ENCODE measurements at places on chromosomes 12 and 14.

- DNase-seq = no peak
Measured at GRCh38 chr12:122282061-122282460, 15.8 kb upstream of the VPS33A start.

DNA sequence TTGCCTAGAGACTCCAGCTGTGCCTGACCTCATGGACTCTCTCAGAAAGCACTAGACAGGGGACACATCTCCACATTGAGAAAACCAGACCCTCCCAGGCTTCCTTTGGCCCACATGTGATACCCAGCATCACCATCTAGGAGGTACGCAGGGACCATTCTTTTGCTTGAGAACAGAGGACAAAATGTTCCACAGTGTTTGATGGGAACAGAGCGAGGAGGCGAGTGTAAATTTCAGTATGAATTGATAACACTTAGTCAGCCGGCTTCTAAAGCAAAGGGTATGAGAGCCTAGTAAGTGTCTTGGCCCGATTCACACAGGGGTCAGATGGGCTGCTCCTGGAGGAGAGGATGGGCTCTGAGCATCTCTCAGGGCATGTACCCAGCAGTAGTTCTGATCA lies 1052.4 kb downstream of the BCL11B start:
- DNase-seq = no peak

DNA sequence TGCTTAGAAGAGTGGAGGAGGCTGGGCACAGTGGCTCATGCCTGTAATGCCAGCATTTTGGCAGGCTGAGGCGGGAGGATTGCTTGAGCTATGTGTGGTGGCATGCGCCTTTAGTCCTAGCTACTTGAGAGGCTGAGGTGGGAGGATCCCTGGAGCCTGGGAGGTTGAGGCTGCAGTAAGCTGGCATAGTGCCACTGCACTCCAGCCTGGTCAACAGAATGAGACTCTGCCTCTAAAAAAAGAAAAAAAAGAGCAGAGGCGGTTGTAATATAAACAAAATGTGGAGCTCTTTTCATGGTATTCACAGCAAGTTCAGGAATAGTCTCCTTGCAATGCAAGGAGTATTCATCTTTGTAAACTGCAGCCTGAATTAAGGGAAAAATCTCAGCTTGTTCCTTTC lies 27.2 kb downstream of the ARID2 start:
- no peak for DNase-seq

GRCh38 chr12:98799146-98799810 lies 154.2 kb downstream of the APAF1 start:
- DNase-seq = no peak

- peak; percentile 60 for DNase-seq
Measured at GRCh38 chr12:12467688-12468261, 94.9 kb downstream of the DUSP16 start.

DNA sequence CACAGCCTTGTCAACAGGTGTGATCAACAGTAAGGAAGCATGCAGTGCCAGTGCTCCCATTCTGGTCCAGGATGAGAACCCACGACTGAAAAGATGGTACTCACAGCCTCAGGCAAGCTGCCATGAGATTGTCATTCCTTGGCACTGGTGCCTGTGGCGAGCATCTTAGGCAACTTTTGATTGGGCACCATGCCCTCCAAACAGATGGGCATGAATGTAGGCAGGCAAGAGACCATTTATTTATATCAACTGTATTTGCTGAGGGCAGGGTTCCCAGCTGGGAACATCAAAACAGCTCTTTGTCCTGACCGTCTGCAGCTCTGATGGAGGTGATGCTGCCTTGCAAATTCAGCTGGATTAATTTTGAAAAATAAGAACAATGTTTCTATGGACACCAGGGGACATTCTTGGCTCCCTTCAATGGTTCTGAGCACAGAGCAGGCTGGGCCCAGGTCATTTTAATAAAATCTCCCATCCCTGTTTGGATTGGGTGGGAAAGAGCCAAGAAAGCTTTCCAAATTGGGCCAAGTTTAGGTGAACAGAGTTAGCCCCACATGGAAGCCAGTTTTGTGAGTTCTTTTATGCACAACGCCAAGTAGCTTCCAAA lies 522.5 kb downstream of the RMST start:
- DNase-seq = no peak

DNA sequence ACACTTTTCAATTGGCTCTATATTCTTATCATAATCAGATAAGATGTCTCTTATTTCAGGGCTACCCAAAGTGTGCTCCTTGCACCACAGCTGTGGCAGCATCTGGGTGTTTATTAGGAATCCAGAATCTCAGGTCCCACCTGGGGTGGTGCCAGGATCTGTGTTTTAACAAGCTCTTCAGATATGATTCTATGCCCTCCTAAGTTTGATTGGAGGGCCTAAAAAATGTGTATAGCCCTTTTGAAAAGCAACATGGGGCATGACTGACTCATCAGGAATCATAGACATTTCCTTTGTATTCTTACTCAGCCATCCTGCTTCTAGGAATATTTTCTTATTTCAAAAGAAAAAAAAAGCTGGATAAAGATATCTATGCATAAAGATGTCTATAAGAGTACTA lies 103.1 kb downstream of the HELB start:
- DNase-seq = no peak

- no peak for DNase-seq
Measured at GRCh38 chr14:37056473-37056872, 115.9 kb downstream of the SLC25A21 start.

GRCh38 chr12:29572464-29572863 lies 75.0 kb upstream of the OVCH1 start:
- no peak for DNase-seq

- DNase-seq = no peak
Measured at GRCh38 chr14:30420515-30420914, 138.4 kb upstream of the G2E3 start.

DNA sequence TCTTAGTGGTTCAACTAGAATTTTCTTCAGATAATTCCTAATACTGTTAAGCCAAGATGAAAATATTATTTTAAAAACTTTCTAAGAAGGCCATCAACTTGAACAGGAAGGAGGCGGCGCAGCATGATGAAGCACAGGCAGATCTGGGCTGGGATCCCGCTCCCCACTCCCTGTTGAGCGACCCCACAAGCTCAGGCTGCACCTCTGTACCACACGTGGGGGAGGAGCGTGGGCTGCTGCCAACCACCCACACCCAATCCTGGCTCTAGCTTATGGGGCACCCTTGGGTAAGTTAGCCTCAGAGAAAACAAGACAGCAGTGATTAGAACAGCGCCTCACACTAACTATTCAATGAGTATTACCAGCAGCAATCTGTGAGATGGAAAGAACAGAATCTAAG lies 6.0 kb downstream of the MTERF2 start:
- DNase-seq = no peak

DNA sequence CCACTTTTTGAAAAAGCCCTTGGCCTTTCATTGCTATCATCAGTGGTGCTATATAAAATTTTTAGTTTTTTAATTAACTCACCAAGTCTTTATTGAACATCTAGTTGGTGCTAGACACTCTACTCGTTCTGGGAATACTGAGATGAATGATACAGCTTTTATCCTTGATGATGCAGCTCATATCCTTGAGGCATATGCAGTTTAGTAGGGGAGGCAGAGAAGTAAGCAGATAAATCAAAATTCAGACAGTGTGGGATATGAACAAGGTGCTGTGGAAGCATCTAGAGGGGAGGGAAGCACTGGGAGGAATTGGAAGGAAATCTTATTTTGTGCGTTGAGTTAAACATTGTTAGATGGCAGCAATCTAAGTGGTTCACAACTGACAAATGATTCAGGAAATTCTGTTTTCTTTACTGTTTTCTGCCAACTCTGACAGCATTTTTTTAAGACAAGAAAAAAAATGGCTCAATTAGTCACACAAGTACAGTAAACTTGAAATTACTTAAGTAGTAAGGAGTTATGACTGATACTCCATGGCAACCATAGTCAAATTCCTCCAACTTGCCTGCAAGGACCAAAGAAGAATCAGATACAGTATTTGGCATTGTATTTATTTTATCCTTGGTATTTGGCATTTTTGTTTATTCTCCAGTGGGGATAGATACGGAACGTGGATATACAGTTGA lies 119.2 kb downstream of the TMTC2 start:
- no peak for DNase-seq

- DNase-seq = no peak
Measured at GRCh38 chr14:68808696-68809480, 16.0 kb upstream of the ZFP36L1 start.

- DNase-seq = peak; percentile 31
Measured at GRCh38 chr12:31117203-31118011, 43.7 kb downstream of the DDX11 start.

GRCh38 chr14:56666716-56667115 lies 87.1 kb downstream of the TMEM260 start:
- no peak for DNase-seq

DNA sequence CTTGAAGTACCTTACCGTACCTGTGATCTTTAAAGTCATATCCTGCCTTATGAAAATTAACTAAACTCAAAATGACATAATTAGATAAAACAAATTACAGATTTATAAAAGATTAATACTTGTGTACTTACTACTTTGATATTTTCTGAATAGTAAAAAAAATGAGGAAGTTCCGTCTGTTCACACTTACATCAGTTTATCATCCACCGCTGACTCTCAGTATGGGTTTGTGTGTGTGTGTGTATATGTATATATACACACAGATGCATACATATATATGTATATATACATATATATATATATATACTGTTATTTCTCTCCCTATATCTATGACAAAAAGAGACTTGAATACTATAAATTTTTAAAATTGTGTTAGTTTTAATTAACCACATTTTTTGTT lies 65.0 kb upstream of the MON2 start:
- no peak for DNase-seq

GRCh38 chr12:71755146-71755892 lies 656 bp downstream of the RAB21 start:
- DNase-seq = peak; percentile 70

- no peak for DNase-seq
Measured at GRCh38 chr12:30753751-30754382, 884 bp downstream of the CAPRIN2 start.

DNA sequence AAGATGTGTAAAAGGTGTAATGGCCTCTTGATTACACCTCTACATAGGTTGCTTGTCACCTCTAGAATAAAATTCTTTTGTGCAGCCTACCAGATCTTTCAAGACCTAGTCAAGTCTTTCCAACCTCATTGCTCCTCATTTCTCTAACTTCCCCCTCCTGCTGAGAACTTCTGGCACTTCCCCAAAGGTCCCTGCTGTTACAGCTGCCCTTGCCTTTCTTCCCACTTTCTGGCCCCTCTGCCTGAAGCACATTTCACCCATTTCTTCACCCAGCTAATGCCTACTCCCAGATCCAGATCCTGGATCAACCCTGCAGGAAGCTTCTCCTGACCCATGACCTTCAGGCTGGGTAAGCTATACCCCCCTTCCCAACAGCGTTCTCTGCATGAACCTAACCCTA lies 1.5 kb downstream of the TSHR start:
- no peak for DNase-seq

DNA sequence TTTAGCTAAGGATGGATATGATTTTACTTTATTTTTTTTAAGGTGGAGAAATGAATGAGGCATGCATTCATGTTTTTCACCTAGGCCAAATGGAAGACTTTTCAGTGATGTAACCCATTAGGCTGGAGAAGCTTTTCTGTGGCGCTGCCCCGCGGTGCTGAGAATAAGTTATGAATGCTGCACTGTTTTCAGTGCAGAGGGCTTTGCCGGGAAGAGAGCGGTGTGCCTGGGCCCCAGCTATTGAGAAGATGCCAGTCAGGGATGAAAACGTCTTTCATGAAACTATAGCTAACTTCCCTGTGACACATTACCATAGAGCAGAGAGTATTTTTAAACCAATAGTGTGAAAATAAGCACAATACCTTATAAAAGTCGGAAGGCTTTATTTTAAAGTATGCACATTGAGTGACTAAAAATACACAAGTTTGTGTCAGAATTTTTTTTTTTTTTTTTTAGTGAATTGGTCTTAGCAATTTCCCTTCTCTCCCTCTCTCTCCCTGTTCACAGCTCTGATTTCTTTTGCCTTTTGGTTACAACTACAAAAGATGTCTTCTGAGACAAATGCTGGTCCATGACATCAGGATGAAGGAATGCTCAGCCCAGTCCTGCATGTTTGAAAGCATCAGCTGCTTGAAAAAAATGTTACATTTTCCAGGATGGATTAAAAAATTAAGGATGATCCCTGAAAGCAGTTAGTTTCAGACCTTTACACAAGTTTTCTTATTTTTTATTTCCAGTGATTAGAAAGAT lies 48.3 kb downstream of the NPAS3 start:
- DNase-seq = no peak

DNA sequence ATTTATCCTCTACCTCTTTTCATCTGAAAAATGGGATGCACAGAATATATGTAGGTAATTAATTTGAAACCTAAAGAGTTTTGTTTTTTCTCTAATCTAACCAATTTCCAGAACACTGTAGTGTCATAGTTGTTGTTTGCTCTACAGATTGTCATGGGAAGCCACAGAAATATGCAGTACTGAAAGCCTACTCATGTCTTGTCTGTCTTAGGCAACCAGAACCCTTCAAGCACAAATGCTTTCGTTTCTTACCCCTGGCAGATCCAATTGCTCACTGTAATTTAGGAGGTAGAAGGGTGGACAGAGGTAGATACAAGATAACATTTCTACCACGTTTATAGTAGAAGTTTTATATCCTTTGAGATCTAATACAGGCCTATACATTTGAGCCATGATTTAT lies 330.2 kb upstream of the NOVA1 start:
- no peak for DNase-seq

DNA sequence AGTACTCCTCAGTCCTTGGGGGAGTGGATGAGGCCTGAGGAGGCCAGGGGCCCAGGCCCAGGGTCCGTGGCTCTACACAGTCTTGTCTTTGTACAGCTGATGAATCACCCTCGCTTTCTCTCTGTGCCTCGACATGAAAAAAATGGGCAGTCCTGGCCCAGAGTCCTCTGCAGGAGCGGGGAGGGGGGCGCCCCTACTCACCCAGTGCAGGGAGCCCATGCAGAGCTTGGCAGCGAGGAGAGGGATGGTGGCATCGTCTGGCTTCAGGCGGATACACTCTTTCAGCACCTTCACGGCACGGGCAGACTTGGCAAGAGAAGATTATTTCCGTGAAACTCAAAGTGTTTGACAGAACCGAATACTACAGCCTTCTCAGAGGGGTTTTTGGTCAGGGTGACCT lies 159.3 kb downstream of the TTC7B start:
- DNase-seq = no peak

- DNase-seq = no peak
Measured at GRCh38 chr12:2290516-2291065, 237.8 kb downstream of the CACNA1C start.

- DNase-seq = no peak
Measured at GRCh38 chr14:50862036-50862570, 9.8 kb upstream of the ABHD12B start.

DNA sequence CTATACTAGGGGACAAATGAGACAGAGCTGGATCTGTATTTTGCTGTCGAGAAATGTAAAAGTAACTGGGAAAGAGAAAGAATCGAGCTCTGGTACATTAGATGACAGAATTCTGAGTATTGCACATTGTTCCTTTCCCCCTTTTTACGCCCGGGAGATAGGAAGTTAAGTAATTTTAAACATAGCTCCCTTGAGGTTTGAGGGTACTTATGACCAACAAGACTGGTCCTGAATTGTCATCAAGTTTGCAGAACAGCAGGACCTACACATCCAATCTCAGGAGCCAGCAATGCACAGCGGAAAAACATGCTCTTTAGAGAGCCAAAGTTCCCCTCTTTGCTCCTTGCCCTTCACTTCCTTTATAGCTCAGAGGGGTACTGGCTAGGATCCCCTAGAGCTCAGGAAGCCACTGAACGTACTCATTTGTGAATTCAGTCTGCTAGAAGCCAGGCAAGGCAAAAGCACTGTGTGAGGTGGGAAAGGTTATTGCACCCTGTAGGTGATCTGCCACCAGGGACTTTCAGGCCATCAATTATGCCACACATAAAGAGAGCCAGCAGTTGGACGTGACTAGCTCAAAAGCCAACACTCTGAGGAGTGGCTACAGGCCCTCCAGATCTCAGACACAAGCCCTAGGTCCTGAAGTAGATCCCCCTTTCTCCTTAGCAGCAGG lies 333.8 kb downstream of the KCNH5 start:
- DNase-seq = no peak
